ENCODE measurements at places on chromosomes 4 and X.

- no peak for DNase-seq
Observed at GRCh38 chr4:185287031-185287430, 77.6 kb downstream of the SNX25 start.

GRCh38 chrX:670645-671044 is 40.1 kb downstream of the SHOX start:
- DNase-seq, result no peak

- no peak for DNase-seq
Observed at GRCh38 chr4:128424527-128425497, 137.2 kb upstream of the PGRMC2 start.

- DNase-seq, result peak; percentile 78
Observed at GRCh38 chr4:38160487-38161207, 200.4 kb downstream of the PTTG2 start.

DNA sequence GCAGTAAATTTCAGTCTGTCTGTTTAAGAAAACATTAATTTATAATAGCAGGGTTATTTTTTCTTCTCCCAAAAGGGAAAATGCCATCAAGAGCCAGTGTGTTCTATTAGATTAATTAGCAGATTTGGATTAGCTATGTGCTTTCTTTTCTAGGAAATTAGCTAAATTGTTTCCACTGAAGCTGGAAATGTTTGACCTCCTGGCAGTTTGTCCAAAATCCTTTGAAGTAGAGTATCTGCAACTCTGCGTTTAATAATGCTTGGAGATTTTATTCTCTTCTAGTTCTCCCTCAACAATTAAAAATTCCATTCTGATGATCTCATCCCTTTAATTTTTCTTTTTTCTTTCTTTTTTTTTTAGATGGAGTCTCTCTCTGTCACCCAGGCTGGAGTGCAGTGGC is 27.1 kb upstream of the HOPX start:
- DNase-seq, result no peak

DNA sequence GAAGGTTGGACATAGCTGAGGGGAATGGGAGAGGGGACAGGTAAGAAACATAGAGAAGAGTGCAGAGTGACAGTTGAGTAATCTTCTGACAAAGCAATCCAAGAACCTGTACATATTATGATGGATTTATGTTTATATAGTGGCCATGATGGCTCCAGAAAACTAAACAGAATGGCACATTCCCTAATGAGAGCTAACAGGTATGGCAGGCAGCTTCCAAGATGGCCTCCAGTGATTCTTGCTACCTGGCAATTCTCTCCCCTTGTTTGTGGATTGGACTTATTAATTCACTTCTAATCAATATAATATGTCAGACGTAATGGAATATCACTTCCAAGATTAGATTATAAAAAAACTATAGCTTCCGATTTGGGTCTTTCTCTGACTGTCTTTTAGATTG is 359.5 kb downstream of the DTHD1 start:
- no peak for DNase-seq

GRCh38 chr4:176838601-176839433 is 46.1 kb upstream of the VEGFC start:
- DNase-seq, result no peak

DNA sequence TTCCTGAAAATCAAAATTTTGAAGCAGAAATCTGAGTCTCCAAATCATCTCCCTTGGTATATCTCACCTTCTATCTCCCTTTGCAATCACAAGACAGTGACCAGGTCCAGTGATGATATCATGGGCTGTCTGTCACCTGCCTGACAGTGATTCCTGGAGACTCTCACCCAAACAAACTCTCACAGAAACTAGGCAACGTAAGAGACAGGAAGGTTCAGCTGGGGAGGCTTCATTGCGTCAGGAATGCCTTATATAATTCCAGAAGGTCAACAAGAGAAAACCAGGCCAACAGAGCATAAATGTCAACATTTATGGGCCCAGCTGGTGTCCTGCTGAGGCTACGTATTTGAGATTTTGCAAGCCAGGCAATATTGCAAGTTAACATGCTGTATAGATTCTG is 412.7 kb downstream of the KCNIP4 start:
- DNase-seq, result no peak

DNA sequence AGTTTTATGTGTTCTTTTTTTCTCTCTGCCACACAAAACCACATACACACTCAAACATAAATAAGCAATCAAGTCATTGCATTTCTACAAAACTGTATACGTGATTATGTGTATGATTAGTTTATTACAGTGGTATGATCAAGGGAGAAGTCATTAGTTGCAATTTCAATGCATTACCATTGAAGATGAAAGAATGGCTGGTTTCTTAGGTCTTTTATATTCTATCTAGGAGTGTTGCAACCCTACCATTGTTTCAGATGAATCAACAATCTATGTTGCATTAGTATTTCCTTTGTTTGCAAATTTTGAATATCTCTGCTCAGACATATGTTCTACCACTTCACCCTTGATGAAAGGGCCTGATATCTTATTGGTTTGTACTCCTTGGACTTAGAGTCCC is 6.8 kb downstream of the ANXA3 start:
- DNase-seq, result no peak

DNA sequence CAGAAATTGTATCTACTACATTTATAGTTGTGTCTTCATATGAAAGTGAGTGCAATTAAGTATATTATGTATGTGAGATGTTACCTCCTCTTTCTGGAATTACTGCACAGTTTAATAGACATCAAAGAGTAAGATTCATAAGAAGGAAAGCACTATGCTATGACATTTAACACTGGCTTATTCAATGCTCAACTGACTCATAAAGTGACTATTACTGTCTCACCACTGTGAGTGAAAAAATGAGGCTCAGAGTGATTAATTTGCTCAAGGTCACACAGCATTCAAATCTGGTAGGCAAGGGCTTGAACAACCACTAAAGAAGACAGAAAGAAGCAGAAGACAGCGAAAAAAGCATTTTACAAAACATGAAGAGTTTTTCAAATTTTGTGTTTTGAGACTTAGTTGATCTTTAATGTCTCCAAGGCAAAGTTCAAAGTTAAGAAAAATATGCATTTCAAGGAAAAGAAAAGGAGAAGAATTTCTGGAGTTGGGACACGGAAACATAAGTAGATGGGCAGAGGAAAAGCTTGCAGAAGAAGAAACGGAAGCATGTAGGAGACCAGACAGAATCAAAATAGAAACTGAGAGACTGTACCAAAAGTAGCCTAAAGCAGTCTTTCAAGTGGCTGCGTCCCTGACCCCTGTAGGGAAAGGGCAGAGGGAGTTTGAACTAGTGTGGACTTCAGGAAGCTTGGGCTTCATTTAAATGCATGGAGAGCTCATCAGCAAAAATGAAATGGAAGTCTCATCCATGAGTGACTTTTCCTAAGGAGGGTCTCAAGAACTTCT is 66.3 kb downstream of the KCNIP4 start:
- no peak for DNase-seq

DNA sequence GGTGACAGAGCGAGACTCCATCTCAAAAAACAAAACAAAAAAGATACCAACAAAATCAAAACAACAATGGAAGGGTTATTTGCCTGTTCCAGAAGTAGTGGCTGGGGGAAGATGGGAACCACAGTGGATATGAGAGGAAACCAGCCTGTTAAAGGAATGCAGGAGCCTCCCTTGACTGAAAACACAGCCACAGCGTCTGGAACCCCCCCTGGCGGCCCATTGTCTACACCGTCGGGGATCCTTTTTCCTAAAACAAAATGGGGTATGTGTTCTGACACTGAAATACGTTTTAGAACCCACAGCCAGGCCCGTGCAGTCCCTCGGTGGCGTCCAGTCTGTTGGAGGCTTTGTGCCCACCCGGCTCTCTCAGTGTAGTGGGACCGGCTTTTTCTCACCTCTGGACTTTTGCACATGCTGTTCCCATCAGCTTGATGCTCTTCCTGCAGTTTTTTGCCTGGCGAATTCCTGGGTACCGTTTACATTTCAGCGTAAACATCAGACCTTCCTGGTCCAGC is 19.6 kb downstream of the PIGG start:
- no peak for DNase-seq

GRCh38 chr4:100128338-100128737 is 61.9 kb downstream of the DDIT4L start:
- no peak for DNase-seq

GRCh38 chr4:146342600-146343192 is 128.4 kb downstream of the REELD1 start:
- peak; percentile 24 for DNase-seq

DNA sequence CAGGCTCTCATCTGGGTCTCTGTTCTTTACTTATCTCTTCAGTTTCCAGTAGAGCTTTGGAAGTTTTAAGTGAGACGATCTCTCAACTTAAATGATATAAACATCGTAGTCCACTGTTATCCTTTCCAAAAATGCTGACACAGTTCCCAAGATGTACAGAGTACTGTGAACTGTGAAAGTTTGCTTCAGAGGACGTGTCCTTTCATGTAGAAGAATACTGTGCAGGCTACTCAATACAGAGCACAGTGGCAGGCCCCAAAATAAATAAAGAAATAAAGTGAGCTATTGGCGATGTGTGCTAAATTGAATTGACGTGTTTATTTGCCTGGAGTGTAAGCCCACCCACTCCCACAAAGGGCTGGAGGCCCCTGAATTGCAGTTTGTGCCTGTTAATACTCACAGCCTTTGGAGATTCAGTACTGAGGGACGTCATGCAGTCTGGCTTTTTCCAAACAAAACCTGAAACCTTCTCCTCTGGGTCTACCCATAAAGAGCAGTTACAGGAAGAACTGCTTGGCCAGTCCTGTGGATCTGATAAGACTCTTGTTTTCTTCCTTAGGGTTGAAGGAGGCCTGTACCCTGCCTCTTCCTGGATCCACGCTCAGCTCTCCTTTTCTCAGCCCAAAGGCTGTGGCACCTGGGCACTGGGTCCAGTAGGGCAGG is 66.1 kb downstream of the SOWAHB start:
- DNase-seq, result no peak

DNA sequence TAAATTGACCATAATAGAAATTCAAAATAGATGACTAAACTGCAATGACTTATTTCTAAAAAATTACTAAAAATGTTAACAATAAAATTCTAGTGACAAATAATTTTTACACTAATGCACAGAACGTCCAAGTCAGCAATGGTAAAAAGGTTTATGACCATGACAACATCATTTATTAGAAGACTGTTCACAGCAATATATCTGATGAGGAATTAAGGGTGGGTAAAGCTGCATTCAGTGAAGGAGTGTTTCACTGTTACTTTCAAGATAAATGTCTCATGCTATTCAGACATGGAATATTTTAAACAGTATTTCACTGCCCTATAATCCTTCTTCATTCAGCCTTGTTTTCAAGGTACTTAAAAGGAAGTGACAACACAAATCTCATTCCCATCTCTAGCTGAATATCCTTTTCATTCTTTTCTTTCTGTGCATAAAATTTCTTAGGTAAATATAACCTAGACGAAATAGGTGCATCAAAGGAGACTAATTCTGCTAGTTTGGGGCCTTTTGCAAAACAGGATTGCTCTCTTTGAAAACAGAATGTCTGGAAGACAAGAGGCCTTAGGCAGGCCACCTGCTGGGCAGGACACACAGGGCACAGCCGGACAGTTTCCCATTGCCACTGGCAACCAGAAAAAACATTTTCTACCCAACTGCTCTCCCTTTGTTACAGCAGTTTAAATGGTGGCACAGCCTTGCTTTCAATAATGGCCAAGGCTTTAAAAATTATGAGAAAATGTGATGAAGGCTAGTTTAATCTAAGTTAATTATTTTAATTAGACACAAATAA is 600.3 kb downstream of the SPRY1 start:
- DNase-seq, result no peak

DNA sequence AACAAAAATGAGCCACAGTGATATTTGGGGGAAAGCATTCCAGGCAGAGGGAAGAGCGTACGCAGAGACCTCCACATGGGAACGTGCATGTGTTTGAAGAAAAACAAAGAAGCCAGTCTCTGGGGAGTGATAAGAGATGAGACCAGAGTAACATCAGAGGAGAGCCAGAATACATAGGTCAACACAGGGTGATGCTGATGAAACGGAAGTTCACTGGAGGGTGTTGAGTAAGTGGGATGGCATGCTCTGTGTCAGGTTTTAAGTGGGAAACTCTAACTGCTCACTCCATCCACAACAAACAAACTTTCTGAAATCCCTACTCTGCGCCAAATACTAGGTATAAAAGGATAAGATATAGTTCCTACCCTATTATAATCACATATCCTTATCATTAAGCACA is 110.0 kb downstream of the ARHGAP6 start:
- DNase-seq, result no peak

- no peak for DNase-seq
Observed at GRCh38 chr4:185238750-185239149, 29.4 kb downstream of the SNX25 start.

DNA sequence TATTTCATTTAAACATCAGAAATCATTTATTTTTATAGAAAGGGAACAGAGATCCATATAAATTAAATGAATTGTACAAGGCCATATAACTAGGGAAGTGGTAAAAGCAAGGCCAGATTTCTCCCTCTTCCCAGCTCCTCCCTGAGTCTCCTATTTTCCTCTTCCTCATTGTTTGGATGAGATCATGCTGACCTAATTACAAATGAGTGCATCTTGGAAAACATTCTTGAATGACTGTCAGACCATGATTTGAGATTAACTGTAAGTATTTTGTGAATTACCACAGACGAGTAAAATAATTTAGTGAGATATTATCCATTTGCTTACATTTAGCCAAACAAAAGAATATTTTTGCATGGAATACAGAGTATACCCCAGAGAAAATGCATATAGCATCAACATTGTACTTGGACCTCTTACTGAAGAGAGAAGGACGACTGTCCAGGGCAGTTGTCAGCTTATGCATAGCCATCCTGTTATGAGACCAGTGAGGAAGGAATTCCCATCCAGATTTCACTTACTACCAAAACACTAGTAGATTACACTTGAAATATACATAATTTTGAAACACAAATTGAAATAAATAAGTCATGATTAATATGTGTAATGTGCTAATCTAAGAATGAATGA is 47.3 kb downstream of the SLAIN2 start:
- peak; percentile 36 for DNase-seq

DNA sequence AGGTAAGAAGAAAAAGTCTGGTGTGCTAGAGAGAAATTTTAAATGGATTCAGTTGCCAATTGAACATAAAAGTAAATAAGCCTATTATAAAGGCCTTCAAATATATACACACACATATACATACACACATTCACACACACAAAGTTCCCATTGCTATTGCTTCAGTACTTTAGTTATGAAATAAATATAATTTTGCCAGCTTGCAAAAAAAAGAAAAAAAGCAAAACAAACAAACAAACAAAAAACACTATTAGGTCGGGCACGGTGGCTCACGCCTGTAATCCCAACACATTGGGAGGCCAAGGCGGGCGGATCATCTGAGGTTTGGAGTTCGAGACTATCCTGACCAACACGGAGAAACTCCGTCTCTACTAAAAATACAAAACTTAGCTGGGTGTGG is 80.3 kb downstream of the SPIN4 start:
- DNase-seq, result no peak

- DNase-seq, result no peak
Observed at GRCh38 chrX:46841346-46841745, 4.5 kb downstream of the RP2 start.

DNA sequence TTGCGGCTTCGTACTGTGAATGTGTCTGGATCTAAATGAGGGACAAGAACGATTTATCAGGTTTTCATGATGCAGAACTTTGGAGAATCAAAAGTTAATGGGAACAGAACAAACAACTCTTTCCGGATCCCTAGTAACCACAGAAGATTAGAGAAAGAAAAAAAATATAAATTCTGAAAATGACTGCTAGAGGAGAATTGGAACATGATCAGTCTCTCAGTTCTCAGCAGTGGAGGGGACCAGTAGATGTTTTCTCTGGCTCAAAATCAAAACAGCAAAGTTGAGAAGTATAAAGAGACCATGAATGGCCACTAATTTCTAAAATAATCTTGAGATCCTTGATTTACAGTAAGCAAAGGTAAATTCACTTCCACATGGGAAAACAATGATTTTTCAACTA is 38.1 kb upstream of the GK2 start:
- no peak for DNase-seq

- no peak for DNase-seq
Observed at GRCh38 chr4:87451537-87451936, 29.2 kb downstream of the NUDT9 start.
